Naive thymus-derived CD4-positive, alpha-beta T cell (primary cell): ENCODE measurements at places on chromosomes 5 and 9. TPM values are rescaled to one million over a fixed set of nuclear protein-coding genes. Genes with fewer than 3 reads are reported as not detected.

DNA sequence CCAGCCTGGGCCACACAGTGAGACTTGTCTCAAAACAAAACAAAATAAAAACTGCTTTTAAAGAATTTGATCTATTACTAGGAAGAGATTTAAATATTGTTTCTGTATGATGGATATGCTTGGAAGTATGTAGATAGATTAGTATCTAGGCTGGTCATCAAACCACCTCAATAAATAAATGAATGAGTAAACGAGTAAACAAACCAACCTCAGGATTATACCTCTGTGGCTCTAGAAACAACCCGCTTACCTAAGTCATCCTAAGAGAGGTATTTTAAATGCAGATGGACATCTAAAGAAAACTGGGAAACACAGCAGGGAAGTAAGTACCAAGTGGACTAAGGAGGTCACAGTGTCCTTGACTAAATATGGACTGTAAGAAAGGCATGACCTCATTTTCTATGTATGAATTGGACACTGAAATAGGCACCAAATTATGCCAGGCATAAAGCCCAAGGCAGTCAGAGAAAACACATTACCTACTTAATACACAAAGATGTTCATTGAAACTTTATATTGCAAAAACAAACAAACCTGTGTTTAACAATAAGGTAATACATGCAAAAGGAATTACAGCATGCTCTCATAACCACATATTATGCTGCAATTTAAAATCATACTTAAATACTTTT lies 7.3 kb downstream of the ANKH start:
- H3K27me3 ChIP-seq: no peaks in the 10 kb centered on the region
- H3K4me3 ChIP-seq: no peak overlapping the region
- H3K4me1 ChIP-seq: no peaks in the 10 kb centered on the region
- H3K36me3 ChIP-seq: no peaks in the 10 kb centered on the region
- DNase-seq: no peak

DNA sequence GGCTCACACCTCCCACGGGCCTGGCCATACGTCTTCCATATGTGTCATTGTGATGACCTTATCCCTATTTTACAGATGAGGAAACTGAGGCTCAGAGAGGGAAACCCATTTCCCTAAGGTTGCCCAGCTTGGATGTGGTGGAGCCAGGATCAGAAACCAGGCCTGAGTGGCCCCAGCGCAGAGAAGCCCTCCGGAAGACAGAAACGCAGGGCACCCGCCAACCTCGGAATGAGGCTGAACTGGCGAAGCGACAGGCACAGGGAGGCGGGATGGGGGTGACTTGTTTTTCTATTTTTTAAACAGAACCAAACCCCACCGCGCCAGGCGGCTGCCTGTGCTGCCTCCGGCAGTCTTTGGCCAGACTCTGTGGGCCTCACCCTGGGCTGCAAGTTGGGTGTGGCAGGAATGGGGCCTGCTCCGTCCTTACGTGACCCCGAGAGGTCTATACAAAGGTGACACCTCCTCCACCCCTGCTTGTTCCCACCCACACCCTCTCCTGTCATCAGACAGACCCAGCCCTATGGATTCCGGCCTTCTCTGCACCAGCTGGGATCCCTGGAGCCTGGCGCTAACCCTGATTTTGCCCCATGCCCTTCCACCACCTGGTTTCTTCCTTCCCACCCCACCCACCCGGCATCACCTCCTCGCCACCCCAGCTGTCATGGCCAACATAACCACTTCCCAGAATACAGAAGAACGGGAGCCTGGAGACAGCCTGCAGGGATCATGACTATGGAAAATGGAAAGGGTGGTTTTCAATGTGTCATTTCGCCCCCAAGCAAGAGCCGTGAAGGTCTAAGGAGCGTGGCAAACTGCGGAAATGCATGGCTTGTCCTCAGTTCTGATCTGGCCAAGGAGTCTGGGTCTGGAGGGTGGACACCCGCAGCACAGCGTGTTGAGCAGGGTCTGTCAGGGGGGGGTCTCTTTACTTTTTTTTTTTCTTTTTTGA lies 23.6 kb downstream of the PLPP7 start:
- no peaks in the 10 kb centered on the region for H3K36me3 ChIP-seq
- DNase-seq: no peak
- no peaks in the 10 kb centered on the region for H3K27me3 ChIP-seq
- H3K27ac ChIP-seq: no peak overlapping the region

- H3K27ac ChIP-seq: no peak overlapping the region
- no peaks in the 10 kb centered on the region for H3K27me3 ChIP-seq
- H3K36me3 ChIP-seq: no peaks in the 10 kb centered on the region
- no peak for DNase-seq
- no peaks in the 10 kb centered on the region for H3K4me1 ChIP-seq
Observed at GRCh38 chr5:120605325-120606079, 141.4 kb downstream of the PRR16 start.

- no peak for DNase-seq
- no peak overlapping the region for H3K27ac ChIP-seq
- H3K36me3 ChIP-seq: no peaks in the 10 kb centered on the region
- no peaks in the 10 kb centered on the region for H3K27me3 ChIP-seq
- no peak overlapping the region for H3K4me3 ChIP-seq
- no peaks in the 10 kb centered on the region for H3K4me1 ChIP-seq
Observed at GRCh38 chr9:28866951-28867350, 1293.7 kb upstream of the C9orf72 start.

DNA sequence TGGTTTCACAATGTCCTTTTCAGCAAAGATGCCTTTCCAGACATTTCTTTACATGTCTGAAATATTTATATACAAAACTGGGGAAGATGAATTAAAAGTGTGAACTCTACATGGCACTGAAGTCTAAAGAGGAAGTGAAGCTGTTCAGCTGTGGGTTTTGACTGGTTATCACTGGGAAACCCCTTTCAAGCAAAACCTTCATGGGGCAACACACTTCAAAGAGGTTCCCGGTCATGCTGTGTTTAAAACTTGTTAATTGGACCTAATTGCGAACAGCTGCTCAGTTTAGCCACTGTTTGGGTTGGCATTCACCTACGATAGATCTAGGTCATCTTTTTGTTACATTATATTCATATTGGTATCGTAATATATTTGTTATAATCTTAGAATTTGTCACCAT lies 20.0 kb upstream of the GDNF start:
- H3K4me1 ChIP-seq: no peaks in the 10 kb centered on the region
- H3K36me3 ChIP-seq: no peaks in the 10 kb centered on the region
- no peak overlapping the region for H3K27ac ChIP-seq
- no peak for DNase-seq
- H3K27me3 ChIP-seq: no peaks in the 10 kb centered on the region
- no peak overlapping the region for H3K4me3 ChIP-seq

- H3K36me3 ChIP-seq: no peaks in the 10 kb centered on the region
- H3K27me3 ChIP-seq: no peaks in the 10 kb centered on the region
- DNase-seq: no peak
- H3K4me3 ChIP-seq: no peak overlapping the region
- H3K4me1 ChIP-seq: no peaks in the 10 kb centered on the region
Observed at GRCh38 chr5:35374584-35374983, 144.3 kb upstream of the PRLR start.

HTR1A gene
- polyA plus RNA-seq: not detected
